Regular cardiac myocyte (primary cell): ENCODE measurements at places on chromosomes 2 and 18. TPM values are rescaled to one million over a fixed set of nuclear protein-coding genes. Genes with fewer than 3 reads are reported as not detected.

The DES gene
- total RNA-seq, result 0.77 and 1.7 TPM in 2 replicates

The CHAC2 gene
- total RNA-seq, result 1.7 and 11.9 TPM in 2 replicates

The SKOR2 gene
- not detected in 2 replicates for total RNA-seq

The TBC1D8 gene
- total RNA-seq, result 5.8 and 9.0 TPM in 2 replicates

The CRIM1 gene
- 486 and 660 TPM in 2 replicates for total RNA-seq

The MYO7B gene
- under 0.01 TPM in 2 replicates for total RNA-seq

The PDCD1 gene
- total RNA-seq, result not detected in 2 replicates

The ARHGAP25 gene
- total RNA-seq, result 3.4 and 5.6 TPM in 2 replicates

The MC2R gene
- not detected in 2 replicates for total RNA-seq

The LIMS3 gene
- 1.1 and 1.5 TPM in 2 replicates for total RNA-seq

The CDH2 gene
- 166 and 194 TPM in 2 replicates for total RNA-seq

The ALPP gene
- not detected in 2 replicates for total RNA-seq

The RBKS gene
- total RNA-seq, result 1.5 and 2.3 TPM in 2 replicates

The KHK gene
- total RNA-seq, result 0.56 and 0.96 TPM in 2 replicates

The SIX3 gene
- total RNA-seq, result not detected in 2 replicates

The RPRM gene
- total RNA-seq, result not detected in 2 replicates

The KIAA2012 gene
- under 0.01 TPM in 2 replicates for total RNA-seq

The NT5C1B gene
- total RNA-seq, result not detected in 2 replicates

The RAPGEF4 gene
- total RNA-seq, result 0.77 and 9.6 TPM in 2 replicates

The IL18R1 gene
- 0.96 and 1.4 TPM in 2 replicates for total RNA-seq

The CHRNG gene
- not detected in 2 replicates for total RNA-seq

The RAB6C gene
- under 0.01 TPM in 1 of 2 replicates, not detected in the other for total RNA-seq

The FHOD3 gene
- total RNA-seq, result 2.3 and 9.9 TPM in 2 replicates

The EEF1B2 gene
- 528 and 823 TPM in 2 replicates for total RNA-seq

The TNFAIP6 gene
- total RNA-seq, result 34.5 and 69.3 TPM in 2 replicates

The FMNL2 gene
- total RNA-seq, result 17.6 and 30.7 TPM in 2 replicates

The SMPD4 gene
- 10.4 and 19.7 TPM in 2 replicates for total RNA-seq

The CARF gene
- total RNA-seq, result 2.5 and 5.9 TPM in 2 replicates

The CHST9 gene
- total RNA-seq, result under 0.01 TPM in 2 replicates

The PRKAG3 gene
- under 0.01 TPM in 1 of 2 replicates, not detected in the other for total RNA-seq

The GKN1 gene
- not detected in 2 replicates for total RNA-seq

The SLC5A7 gene
- not detected in 2 replicates for total RNA-seq

The PLEK gene
- under 0.01 TPM in 2 replicates for total RNA-seq

The ITGA4 gene
- 66.8 and 86.3 TPM in 2 replicates for total RNA-seq

The UGT1A7 gene
- not detected in 2 replicates for total RNA-seq

The DTNA gene
- total RNA-seq, result 14.8 and 31.3 TPM in 2 replicates

The MYO5B gene
- total RNA-seq, result 0.28 and 0.38 TPM in 2 replicates

The TM4SF20 gene
- total RNA-seq, result under 0.01 and 0.28 TPM in 2 replicates

The SMAD4 gene
- total RNA-seq, result 76.4 and 129 TPM in 2 replicates

The AMER3 gene
- not detected in 2 replicates for total RNA-seq

The FAM110C gene
- under 0.01 and 1.4 TPM in 2 replicates for total RNA-seq

The TUBA4A gene
- 30.2 and 38.0 TPM in 2 replicates for total RNA-seq

The SERPINE2 gene
- total RNA-seq, result 176 and 542 TPM in 2 replicates

The NAT8 gene
- not detected in 2 replicates for total RNA-seq

The OBSL1 gene
- 26.6 and 45.1 TPM in 2 replicates for total RNA-seq

The DAW1 gene
- total RNA-seq, result 24.2 and 31.6 TPM in 2 replicates

The TET3 gene
- total RNA-seq, result 1.7 and 2.5 TPM in 2 replicates

The HNMT gene
- total RNA-seq, result 28.0 and 46.5 TPM in 2 replicates

The SUCLG1 gene
- total RNA-seq, result 40.9 and 74.0 TPM in 2 replicates

The PLCD4 gene
- 2.3 and 3.1 TPM in 2 replicates for total RNA-seq

The ATP8B1 gene
- total RNA-seq, result 86.8 and 112 TPM in 2 replicates

The ZNF521 gene
- 5.0 and 9.9 TPM in 2 replicates for total RNA-seq
